Astrocyte (in vitro differentiated cells and primary cell): ENCODE measurements at places on chromosomes 16 and 17. TPM values are rescaled to one million over a fixed set of nuclear protein-coding genes. Genes with fewer than 3 reads are reported as not detected.

DNA sequence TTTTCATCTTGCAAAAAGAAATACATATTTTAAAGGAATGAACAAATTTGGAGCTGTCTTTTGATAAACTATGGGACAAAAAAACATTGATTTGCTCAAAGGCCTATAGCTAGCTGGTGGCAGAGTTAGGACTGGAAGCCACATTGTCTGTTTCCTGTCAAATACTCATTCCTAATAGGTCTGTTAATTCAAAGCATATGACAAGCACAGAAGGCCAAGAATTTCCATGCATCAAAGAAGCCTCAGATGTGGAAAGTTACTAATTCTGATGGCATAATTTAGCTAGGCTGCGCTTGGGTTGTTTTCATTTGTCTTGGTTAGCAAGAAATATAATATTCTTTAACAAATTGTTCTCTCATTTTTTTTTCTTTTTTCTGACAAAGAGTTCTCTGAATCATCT is 98.0 kb downstream of the CDK5R1 start:
- no peaks in the 10 kb centered on the region for H3K27me3 ChIP-seq
- no peak for DNase-seq
- no peak overlapping the region for H3K27ac ChIP-seq
- no peaks in the 10 kb centered on the region for H3K36me3 ChIP-seq

Gene MRPL12
- 69.9 and 71.3 TPM in 2 replicates for total RNA-seq

GRCh38 chr16:83830091-83830768 is 22.5 kb downstream of the HSBP1 start:
- H3K27me3 ChIP-seq = no peaks in the 10 kb centered on the region
- no peaks in the 10 kb centered on the region for H3K36me3 ChIP-seq
- no peak for DNase-seq
- H3K4me1 ChIP-seq = peaks cover 2% of the 10 kb centered on the region
- no peak overlapping the region for H3K27ac ChIP-seq

DNA sequence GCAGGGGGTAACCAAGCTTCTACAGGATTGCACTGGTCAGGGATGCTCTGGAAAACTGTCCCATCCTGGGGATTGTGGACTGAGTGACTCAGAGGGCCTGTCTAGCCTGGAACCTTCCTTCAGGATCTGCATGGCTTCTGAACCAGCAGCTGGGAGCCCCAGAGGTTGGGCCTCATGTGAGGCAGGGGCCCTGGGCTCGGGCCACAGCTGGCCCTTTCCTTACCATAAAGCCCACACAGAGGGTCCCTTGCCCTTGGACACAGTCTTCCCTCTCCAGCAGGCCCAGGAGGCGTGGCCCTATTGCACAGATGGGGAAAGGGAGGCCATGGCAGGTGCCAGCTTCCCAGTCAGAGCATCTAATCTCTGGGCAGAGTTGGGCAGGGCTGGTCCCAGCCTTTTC is 30.5 kb downstream of the ADCY7 start:
- no peaks in the 10 kb centered on the region for H3K36me3 ChIP-seq
- no peaks in the 10 kb centered on the region for H3K27me3 ChIP-seq
- H3K4me3 ChIP-seq = no peak overlapping the region
- no peak for DNase-seq

GRCh38 chr17:63930951-63931575 is 1.1 kb downstream of the CD79B start:
- no peak for DNase-seq
- peaks cover 4% of the 10 kb centered on the region for H3K27me3 ChIP-seq
- H3K36me3 ChIP-seq = no peaks in the 10 kb centered on the region
- no peak overlapping the region for H3K27ac ChIP-seq
- H3K4me1 ChIP-seq = no peaks in the 10 kb centered on the region

DNA sequence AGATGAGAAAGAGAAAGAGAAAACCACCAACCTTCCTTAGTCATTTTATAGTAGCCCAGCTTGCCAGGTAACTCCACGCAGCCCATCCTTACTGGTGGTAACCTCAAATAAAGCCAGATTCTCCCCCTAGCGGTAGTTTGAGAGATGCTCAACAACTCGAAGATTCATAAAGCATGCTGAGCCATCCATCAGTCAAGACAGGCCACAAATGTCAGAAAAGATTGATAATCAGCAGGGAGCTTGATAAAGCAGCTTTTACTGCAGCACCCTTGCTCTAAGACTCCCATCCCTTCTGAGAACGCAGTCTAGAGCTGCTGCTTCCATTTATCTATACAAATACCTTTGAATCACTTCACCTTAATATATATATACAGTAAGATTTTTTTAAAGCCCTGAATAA is 451.5 kb upstream of the HSBP1 start:
- no peaks in the 10 kb centered on the region for H3K36me3 ChIP-seq
- peak; percentile 60 for DNase-seq
- H3K27ac ChIP-seq = no peak overlapping the region
- H3K4me3 ChIP-seq = no peak overlapping the region
- no peaks in the 10 kb centered on the region for H3K27me3 ChIP-seq
- no peaks in the 10 kb centered on the region for H3K4me1 ChIP-seq

Gene PIRT
- not detected in 2 replicates for total RNA-seq

DNA sequence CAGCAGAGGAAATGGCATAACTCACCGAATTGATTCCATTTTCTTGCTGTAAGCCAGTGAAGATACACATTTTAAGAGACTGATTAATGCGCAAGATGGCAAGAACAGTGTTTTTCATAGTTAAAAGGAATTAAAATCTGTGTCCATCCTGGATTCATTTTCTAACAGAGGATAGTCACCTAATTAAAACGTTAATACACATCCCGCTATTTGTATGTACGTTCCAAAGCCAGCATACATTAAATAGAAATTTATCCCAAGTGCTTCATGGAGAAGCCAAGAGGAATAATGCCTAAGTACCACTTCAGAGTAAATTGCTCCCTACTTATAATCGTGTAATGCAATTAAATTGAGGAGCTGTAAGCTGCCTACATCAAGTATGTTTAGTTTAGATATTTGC is 49.9 kb downstream of the RBFOX1 start:
- H3K4me1 ChIP-seq = no peaks in the 10 kb centered on the region
- H3K27ac ChIP-seq = no peak overlapping the region
- DNase-seq = no peak

GRCh38 chr17:27956601-27957445 is 63.7 kb upstream of the LYRM9 start:
- no peak overlapping the region for H3K27ac ChIP-seq
- no peak overlapping the region for H3K4me3 ChIP-seq
- H3K4me1 ChIP-seq = no peaks in the 10 kb centered on the region
- DNase-seq = peak; percentile 7
- no peaks in the 10 kb centered on the region for H3K36me3 ChIP-seq

Gene SLC16A11
- total RNA-seq = not detected in 2 replicates

Gene LCAT
- total RNA-seq = 33.7 and 37.9 TPM in 2 replicates

GRCh38 chr16:51888016-51888415 is 658.9 kb downstream of the TOX3 start:
- H3K4me1 ChIP-seq = no peaks in the 10 kb centered on the region
- no peak overlapping the region for H3K4me3 ChIP-seq
- no peak for DNase-seq
- no peaks in the 10 kb centered on the region for H3K36me3 ChIP-seq
- H3K27me3 ChIP-seq = no peaks in the 10 kb centered on the region

- H3K27me3 ChIP-seq = no peaks in the 10 kb centered on the region
- no peak overlapping the region for H3K4me3 ChIP-seq
- DNase-seq = peak; percentile 22
- H3K36me3 ChIP-seq = peaks cover under 1% of the 10 kb centered on the region
- no peaks in the 10 kb centered on the region for H3K4me1 ChIP-seq
These were observed 18.4 kb downstream of the TRAP1 start for GRCh38 chr16:3698941-3699340.

DNA sequence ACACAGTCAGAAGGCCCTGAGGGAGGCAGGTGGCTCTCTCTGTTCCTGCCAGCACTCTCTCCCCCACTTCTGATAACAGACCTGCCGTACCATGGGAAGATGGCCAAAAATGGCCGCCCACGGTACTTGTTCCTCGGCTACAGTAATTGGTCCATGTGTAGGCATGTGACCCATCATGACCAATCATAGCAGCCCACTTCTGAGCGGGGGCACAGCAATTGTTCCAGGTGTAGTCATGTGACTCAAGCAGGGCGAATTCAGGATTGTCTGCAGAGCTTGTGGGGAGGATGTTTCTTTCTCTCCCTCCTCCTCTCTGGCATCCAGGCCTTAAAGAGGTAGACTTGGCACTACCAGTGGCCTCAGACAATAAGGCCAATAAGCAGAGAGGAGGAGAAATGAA is 250.4 kb downstream of the MRTFB start:
- H3K4me1 ChIP-seq = no peaks in the 10 kb centered on the region
- H3K27ac ChIP-seq = no peak overlapping the region
- no peaks in the 10 kb centered on the region for H3K36me3 ChIP-seq
- no peak for DNase-seq
- no peaks in the 10 kb centered on the region for H3K27me3 ChIP-seq
- no peak overlapping the region for H3K4me3 ChIP-seq

- no peaks in the 10 kb centered on the region for H3K36me3 ChIP-seq
- no peak for DNase-seq
- no peak overlapping the region for H3K4me3 ChIP-seq
- peak overlapping the region; percentile 61 for H3K27ac ChIP-seq
These were observed 23.3 kb downstream of the CCR7 start for GRCh38 chr17:40541873-40542557.

- no peaks in the 10 kb centered on the region for H3K27me3 ChIP-seq
- DNase-seq = peak; percentile 46
- no peak overlapping the region for H3K4me3 ChIP-seq
- no peaks in the 10 kb centered on the region for H3K36me3 ChIP-seq
- H3K27ac ChIP-seq = peak overlapping the region; percentile 53
These were observed 116.6 kb downstream of the METRNL start for GRCh38 chr17:83196024-83196365.

Gene CFAP52
- not detected in 2 replicates for total RNA-seq

DNA sequence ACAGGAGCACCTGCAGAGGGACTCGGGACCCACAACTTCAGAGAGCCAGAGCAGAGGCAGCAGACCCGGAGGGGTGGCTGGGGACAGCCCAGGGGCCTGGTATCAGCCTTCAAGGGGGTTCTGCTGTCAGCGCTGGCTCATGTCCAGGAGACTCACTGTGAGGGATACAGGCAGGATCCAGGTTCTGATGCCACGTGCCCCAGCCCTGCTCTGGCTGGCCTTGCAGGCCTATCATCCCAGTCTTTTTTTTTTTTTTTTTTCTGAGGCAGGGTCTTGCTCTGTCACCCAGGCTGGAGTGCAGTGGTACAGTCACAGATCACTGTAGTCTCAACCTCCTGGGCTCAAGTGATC is 9.0 kb upstream of the MTSS2 start:
- no peaks in the 10 kb centered on the region for H3K36me3 ChIP-seq
- no peaks in the 10 kb centered on the region for H3K27me3 ChIP-seq
- no peak for DNase-seq
- H3K27ac ChIP-seq = no peak overlapping the region

GRCh38 chr16:31077024-31077423 is 2.8 kb downstream of the ZNF646 start:
- H3K27me3 ChIP-seq = no peaks in the 10 kb centered on the region
- no peaks in the 10 kb centered on the region for H3K36me3 ChIP-seq
- no peak overlapping the region for H3K4me3 ChIP-seq
- DNase-seq = no peak
- peaks cover 9% of the 10 kb centered on the region for H3K4me1 ChIP-seq

Gene ABCC12
- total RNA-seq = not detected in 2 replicates

GRCh38 chr16:65365732-65366715 is 244.2 kb upstream of the CDH11 start:
- no peaks in the 10 kb centered on the region for H3K36me3 ChIP-seq
- no peak overlapping the region for H3K27ac ChIP-seq
- no peaks in the 10 kb centered on the region for H3K4me1 ChIP-seq
- no peak overlapping the region for H3K4me3 ChIP-seq

Gene PMP22
- 41.7 and 49.6 TPM in 2 replicates for total RNA-seq

Gene PARN
- total RNA-seq = 26.1 TPM in 2 replicates

GRCh38 chr17:81189016-81189415 is 23.0 kb upstream of the AATK start:
- no peak overlapping the region for H3K4me3 ChIP-seq
- no peaks in the 10 kb centered on the region for H3K36me3 ChIP-seq
- DNase-seq = no peak
- H3K27me3 ChIP-seq = peaks cover 3% of the 10 kb centered on the region

DNA sequence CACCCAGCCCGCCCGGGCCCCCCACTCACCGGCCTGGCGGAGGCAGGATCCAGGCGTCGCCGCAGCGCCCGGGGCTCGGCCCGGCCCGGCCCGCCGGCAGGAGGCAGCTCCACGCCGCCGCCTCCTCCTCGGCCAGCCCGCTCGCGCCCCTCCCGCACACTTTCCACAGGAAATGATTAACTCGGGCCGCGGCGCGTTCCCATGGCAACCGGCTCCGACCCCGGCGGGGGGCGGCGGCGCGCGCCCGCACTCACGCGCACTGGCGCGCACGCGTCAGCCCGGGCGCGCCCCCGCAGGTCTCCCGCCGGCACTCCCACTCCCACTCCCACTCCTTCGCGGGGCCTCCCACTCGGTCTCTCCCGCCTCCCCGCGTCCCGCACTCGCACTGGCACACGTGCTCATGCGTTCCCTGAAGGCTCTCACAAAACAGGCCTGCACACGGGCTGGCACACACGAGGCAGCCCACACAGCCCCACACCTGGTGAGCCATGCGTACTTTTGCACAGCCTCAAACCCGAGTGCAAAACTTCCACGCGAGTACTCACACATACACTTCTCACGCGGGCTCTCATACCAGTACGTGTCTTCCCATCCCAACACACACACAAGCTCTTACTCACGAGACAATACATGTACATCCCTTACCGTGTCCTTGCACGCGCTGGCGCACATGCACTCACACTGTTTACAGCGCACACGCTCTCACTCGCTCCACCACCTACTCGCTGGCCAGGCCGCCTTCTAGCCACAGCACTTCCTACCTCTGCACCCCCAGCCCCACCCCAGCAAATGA is at the start of gene KIFC3:
Gene KIFC3 (minus strand): TSS at position 151 of the 793 bp plus-strand sequence. CDS start 4,248 bp downstream, outside the sequence.
- H3K36me3 ChIP-seq = no peaks in the 10 kb centered on the region
- peak; percentile 65 for DNase-seq
- peaks cover 39% of the 10 kb centered on the region for H3K4me1 ChIP-seq

Gene ZFPM1
- 8.0 and 8.6 TPM in 2 replicates for total RNA-seq

- H3K27me3 ChIP-seq = no peaks in the 10 kb centered on the region
- no peaks in the 10 kb centered on the region for H3K36me3 ChIP-seq
- DNase-seq = no peak
- H3K27ac ChIP-seq = peak overlapping the region; percentile 90
These were observed 1.7 kb upstream of the CDH11 start for GRCh38 chr16:65123396-65124211.

Gene NAGS
- total RNA-seq = 0.91 and 1.0 TPM in 2 replicates

GRCh38 chr16:24344784-24345183 is 88.6 kb downstream of the CACNG3 start:
- no peaks in the 10 kb centered on the region for H3K27me3 ChIP-seq
- DNase-seq = no peak
- H3K4me3 ChIP-seq = no peak overlapping the region
- H3K27ac ChIP-seq = no peak overlapping the region
- no peaks in the 10 kb centered on the region for H3K36me3 ChIP-seq
- no peaks in the 10 kb centered on the region for H3K4me1 ChIP-seq

Gene CA4
- total RNA-seq = not detected in 2 replicates

DNA sequence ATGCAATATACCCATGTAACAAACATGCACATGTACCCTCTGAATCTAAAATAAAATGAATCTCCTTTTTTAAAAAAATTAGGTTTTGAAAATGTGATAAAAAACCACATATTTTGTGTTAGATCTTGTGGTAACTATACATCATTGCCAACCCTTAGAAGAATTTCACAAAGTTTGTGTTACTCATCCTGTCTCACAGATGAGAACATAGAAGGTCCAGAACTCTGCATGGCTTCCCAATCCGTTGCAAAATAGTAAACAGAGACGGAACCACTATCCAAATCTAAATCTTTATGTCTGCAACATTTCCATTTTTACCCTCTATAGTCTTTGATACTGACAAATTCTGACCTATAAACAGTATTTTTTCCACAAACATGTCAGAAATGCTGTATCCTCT is 759.9 kb downstream of the KCNJ2 start:
- H3K36me3 ChIP-seq = no peaks in the 10 kb centered on the region
- H3K27ac ChIP-seq = no peak overlapping the region
- H3K27me3 ChIP-seq = no peaks in the 10 kb centered on the region
- no peak overlapping the region for H3K4me3 ChIP-seq

Gene GABARAPL2
- total RNA-seq = 108 and 109 TPM in 2 replicates
